ENCODE measurements at places on chromosomes 6 and 20.

DNA sequence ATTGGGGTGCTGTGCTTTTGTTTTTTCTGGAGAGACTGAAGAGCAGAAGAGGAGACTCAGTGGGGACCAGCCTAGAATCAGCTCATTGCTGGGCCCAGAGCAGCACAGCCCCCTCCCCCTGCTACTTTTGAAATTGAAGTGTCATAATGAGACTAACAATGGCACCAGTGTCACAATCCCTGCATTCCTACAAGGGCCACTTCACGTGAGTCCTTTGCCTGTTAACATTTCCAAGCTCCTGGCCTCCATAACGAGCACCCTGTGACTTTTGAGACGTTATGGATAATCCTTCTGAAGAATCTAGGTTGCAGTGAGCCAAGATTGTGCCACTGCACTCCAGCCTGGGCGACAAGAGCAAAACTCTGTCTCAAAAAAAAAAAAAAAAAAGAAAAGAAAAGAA lies 41.7 kb downstream of the CNBD2 start:
- DNase-seq = no peak

DNA sequence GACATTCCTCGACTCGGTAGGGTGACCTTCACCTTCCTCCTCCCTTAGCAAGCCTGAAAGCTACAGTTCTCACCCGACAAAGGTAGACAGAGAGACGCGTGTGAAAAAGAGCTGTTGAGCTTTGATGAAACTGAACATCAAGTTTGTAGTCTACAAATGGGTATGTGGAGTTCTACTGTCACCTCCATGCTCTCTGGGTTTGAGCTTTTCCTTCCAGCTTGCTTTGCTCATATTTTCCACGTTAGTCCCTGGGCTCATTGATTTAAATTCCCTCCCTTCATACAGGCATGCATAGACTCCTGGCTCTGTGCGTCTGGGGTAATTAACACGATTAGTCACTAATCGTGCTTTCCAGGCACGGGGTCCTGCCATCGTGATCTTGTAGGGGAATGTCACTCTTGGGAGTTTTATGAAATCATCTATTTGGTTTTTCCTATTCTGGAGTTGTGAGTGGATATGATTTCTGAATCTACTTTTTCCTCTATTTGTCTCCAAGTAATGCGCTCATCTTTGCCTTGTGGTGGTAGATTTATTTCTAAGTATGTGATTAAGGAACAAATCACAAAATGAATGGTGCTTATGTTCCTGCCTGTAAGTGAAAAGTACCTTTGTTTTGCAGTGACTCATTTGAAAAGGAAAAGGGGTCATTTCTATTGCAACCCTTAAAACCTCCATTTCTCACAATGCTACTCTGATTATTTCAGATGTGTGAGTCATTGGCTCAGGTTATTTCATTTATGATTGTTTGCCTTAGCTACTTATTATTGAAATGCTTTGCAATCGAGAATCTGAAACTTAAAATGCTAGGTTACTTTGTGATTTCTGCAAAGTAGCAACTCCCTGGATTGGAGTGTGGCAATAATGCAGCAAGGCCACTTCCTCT lies 154.6 kb downstream of the ZDHHC14 start:
- peak; percentile 11 for DNase-seq

DNA sequence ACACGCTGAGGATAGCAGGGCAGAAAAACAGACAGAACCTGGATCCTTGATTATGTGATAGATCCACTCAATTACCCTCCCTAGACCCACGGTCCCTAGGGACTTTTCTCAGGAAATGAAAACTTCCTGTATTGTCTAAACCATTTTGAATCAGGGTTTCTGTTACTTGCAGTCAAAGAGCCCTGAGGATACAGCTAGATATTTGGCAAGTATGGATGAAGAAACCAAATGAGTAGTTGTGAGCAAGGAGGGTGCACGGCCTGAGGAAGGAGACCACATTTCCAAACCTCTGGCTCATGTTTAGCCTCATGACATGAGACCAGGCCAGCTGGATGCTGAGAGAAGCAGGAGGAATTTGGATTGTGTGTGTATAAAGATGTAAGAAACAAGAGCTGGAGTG lies 91.6 kb downstream of the MRPL14 start:
- no peak for DNase-seq

DNA sequence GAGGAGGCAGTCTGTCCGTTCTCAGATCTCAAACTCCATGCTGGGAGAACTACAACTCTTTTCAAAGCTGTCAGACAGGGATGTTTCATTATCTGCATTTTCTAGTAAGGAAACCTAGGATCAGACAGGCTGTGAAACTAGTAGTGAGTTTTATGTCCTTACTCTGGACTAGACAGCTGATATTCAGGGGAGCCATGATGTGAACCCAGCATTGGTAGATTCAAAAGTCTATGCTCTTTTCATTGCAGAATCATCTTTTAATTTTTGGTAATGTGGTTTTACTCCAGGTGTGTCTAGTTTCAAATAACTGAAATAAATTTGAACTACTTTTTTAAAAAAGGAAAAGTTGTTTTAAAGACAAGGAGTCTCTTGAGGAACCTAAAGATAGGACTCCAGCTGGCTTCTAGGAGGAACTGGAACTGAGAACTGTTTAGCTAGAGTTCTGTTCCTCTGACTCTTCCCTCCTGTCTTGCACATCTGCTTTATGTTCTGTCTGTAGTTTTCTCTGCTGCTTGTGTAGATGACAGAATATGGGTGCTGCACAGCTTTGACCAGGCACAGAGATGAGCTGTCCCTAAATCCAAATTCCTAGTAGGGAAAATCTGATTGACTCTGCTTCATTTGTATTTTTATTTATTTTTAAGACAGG lies 27.8 kb upstream of the RNF144B start:
- DNase-seq = no peak

DNA sequence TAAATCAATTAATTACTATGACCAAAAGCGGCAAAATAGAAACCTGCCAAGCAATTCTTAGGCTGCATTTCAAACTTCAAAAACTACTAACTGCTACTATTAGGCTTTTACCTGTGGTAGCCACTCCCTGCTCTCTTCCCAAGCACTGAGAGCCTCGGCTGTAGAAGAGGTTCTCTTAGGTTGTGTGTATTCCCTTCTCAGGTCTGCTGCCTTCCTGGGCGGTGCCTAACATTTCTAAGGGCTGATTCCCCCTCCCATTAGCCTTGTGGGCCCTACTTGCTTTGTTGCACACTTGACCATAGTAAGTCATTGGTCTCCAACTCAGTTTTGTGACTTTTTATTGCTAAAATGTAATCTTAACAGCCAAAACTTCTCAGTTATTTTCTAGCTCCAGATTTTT lies 146.1 kb upstream of the C6orf118 start:
- DNase-seq = no peak

DNA sequence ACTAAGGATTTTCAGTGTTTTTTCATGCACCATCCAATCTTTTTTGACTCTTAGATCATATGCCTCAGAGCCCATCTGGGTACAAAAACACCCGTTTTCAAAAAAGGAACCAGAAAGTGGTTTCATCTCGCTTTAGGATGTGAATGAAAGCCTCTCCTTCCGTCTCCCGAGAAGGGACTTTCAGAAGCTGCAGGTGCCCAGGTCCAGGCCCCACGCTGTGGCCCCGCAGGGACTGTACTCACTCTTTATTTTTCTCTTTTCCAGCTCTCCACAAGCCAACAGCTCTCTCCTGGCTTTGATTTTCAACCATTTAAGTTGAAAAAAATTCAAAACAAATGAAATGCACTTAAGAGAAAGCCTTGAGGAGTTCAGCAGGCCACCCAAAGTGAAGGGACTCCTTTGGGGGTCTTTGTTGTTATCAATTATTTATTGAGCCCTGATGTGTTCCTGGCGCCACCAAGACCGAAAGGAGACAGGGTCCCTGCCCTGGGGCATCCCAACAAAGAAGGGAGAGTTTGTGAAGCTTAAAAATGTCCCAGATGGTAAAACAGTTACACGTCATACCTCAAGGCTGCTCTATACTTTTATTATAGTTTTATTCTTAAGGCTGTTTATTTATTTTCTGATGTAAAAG lies 467.3 kb downstream of the PREX1 start:
- no peak for DNase-seq

- no peak for DNase-seq
Measured at GRCh38 chr6:3744901-3745470, 6.5 kb downstream of the PXDC1 start.

- no peak for DNase-seq
Measured at GRCh38 chr6:74253261-74253660, 557.3 kb downstream of the CD109 start.

- no peak for DNase-seq
Measured at GRCh38 chr20:16415071-16416053, 157.9 kb downstream of the KIF16B start.

DNA sequence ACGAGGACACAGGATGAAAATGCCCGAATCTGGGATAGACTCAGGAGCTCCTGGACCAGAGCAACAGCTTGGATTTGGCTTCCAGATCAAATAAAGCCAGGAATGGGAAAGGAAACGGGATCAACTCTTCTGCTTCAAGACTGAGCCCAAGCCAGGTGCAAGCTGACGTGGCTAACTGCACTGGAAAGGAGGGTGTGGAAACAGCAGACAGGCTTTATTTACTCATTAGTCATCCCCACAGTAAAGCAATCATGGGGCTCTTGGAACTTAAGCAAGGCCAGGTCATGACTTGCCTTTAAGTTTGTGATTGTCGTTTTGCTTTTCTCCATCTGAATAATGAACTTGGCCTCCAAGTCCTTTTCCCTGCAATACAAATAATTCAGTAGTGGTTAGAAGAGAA lies 45.2 kb downstream of the KIF16B start:
- DNase-seq = no peak

DNA sequence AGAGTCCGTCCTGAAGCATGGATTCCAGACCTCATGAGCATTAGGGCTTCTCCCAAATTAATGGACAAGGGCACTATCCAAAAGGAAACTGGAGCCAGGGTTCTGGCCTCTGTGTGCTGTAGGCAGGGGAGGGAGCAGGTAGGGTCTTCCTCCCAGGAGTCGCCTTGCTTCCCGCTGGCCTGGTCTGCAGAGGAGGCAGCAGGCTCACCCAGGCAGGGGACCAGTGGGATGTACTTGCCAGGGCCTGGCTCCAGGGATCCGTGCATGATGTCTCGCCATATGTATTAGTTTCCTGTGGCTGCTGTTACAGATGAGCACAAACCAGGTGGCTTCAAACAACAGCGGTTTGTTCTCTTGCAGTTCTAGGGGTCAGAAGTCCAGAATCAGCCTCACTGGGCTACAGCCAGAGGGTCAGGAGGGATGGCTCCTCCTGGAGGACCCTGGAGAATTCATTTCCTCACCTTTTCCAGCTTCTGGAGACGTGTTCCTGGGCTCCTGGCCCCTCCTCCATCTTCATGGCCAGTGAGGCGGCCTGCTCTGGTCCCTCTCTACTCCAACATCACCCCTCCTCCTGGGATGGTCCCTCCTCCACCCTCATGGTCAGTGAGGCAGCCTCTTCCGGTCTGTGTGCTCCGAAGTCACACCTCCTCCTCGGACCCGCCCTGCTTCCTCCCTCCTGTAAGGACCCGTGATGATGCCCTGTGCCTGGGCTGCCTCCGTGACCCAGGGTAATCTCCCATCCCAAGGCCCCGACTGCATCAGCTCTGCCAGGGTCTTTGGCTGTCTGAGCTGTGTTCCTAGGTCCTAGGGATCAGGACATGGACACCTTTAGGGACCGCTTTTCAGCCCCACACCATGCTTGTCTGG lies 329.1 kb downstream of the CDH4 start:
- DNase-seq = no peak

GRCh38 chr6:114247101-114247500 lies 95.7 kb downstream of the HS3ST5 start:
- no peak for DNase-seq

DNA sequence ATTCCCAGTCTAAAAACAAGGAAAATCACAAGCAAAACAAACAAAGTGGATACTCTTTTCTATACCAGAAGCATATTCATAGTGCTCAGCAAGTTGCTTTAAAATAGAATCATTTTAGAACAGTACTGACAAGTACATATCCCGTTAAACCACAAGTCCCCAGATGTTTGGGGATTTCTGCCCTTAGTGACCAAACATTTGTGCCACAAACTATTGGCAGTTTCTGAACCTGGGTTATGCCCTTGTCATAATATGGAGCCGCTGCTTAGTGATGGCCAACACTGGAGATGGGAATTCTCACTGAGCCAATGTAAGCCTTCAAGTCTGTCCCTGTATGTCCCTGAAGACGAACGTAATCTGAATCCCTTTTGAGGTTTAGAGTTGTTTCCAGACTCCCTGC lies 436.7 kb upstream of the JAG1 start:
- no peak for DNase-seq

GRCh38 chr6:79421707-79422484 lies 115.3 kb downstream of the LCA5 start:
- DNase-seq = no peak

GRCh38 chr6:117072781-117073180 lies 192.6 kb upstream of the VGLL2 start:
- no peak for DNase-seq

GRCh38 chr6:20056350-20056992 lies 155.8 kb downstream of the MBOAT1 start:
- no peak for DNase-seq

DNA sequence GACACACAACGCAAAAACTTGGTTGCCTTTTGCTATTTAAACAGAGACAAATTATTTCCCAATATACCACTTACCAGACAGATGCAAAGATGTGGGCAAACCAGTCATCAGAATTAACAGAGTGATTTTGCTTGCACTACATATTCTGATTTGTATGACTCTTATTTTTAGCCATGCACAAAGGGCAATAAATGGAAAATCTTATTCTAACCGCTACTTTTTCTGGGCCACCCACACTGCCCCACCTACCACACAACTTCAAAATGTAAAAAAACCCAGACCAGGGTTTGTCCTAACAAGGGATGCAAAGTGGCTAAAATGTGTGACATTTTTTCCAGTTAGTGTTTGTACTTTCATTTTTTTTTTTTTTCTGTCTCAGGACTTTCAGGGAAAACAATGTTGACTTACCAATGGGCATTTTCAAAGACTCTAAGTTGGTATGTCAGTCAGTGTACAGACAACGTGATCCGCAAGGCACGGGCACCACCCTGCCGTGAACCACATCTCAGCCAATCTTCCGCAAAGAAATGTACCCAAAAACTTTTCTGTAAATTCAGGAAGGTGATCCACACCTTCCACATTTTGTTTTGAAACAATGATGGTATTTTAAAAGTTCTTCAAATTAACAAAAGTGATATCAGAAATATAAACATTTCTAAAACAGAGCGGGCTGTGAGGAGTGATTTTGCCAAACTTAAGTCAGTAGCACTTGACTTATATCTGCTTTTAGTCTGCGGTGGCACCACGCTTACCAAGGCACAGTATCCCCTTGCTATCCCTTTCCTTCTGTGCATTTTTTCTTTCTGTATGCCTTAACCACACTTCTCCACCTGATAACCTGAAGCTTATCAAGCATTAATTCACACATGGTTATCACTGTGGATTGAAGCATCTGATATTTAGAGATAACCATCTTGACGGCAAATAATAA lies 185.6 kb downstream of the GJA10 start:
- peak; percentile 32 for DNase-seq

- no peak for DNase-seq
Measured at GRCh38 chr6:91961236-91961635, 1374.4 kb upstream of the MAP3K7 start.

GRCh38 chr20:48336597-48336996 lies 491.2 kb downstream of the PREX1 start:
- no peak for DNase-seq

- peak; percentile 6 for DNase-seq
Measured at GRCh38 chr6:42339991-42340401, 111.7 kb downstream of the TRERF1 start.

GRCh38 chr20:4661191-4661590 lies 60.5 kb upstream of the PRND start:
- DNase-seq = peak; percentile 64
